ENCODE measurements at places on chromosomes 12 and 14.

DNA sequence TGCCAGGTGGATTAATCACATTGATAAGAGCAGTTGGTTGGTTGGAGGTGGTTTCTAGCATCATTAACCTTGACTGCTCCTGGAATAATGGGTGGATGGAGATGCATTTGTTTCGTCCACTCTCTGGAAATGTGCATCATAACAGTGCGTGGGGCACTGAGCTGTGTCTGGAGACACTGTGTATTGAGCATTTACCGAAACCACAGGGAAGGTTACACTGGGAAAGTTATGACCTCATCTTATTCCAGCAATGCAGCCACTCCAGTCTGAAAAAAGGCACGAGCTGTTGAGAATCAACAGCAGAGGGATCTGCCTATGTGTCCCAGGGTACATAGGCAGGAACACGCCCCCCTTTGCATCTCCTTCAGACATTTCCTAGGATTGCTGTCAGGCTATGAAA, 27.2 kb downstream of the RNFT2 start:
- no peak for DNase-seq

DNA sequence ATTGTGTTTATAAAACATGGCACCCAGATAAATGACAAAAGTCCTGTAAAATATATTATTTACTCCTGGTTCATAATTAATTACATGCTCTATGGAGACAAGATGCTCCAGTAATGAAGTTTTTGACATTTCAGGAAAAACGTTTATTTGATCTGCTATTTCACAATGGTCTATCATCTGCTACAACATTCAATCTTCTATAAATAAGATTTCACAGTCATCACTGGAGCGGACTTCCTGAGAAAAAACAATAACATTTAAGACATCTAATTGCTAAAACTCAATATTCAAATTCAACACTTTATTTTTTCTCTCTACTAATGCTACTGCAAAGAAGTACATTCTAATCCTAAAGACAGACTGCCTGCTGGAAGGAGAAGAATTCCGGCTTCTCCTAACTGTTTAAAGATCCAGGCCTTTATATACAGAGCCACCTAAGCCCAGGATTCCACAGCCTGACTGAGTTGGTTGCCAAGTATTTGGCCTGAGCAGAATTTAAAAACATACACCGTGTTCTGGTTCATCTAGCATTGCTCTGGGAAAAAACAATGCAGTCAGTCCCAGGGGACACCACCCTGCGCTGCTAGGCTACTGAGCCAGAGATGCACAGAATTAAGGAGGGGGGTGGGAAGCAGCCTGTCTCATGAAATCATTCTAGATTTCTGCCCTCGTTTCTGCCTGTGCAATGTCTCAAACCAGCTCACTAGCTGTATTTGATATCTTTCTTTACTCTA, 58.0 kb downstream of the TMTC1 start:
- DNase-seq: no peak

DNA sequence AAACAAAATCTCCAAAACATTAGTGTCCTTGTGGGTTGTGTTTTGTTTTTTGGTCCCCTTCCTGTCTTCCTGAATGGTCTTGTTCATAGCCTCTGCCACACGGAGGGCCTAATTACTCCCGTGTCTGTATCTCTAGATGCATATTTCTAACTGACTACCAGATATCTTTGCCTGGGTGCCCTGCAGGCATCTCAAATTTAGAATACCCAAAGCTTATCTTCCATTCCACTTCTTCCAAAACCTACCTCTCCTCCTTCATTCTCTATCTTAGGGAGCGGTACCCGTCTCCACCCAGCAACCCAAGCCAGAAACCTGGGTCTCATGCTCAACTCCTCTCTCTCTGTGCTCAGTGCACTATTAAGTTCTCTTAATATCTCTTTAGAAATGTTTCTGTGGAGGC, 10.9 kb upstream of the METAP2 start:
- no peak for DNase-seq

DNA sequence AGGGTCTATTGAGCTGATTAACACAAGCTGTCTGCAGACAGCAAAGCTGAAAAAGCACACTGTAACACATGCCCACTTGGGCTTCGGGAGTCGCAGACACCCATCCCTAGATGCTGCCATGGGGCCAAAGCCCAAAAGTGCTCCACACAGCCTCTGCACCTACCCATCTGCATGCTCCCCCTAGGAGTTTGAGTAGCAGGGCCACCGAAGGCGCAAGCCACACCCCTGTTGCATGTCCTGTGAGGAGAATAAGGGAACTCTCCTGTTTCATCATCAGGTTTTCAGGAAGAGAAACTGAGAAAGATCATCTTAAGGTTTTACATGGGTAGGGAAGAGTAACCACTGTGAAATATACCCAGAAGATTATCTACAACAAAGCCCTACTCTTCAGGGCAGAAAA, 5.6 kb upstream of the ST8SIA1 start:
- no peak for DNase-seq

DNA sequence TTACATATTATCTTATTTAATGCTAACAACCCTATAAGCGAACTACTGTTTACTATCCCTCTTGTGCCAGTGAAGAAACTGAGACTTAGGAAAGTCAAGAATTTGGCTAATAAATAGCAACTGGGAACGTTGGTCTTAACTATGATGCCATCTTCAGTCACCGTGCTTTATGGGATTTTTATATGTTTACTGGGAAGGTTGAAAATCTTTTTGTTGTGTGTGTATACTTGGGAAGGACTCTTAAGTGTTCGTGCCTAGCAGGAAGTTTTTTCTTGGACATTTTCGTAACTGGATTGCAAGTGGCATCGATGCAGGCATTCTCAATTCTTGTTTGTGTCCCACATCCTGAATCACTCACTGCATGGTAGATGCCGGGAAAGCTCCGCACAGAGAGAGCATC, 9.4 kb downstream of the SFSWAP start:
- DNase-seq: no peak

- DNase-seq: no peak
Measured at GRCh38 chr14:102496958-102497744, 12.4 kb downstream of the ANKRD9 start.

DNA sequence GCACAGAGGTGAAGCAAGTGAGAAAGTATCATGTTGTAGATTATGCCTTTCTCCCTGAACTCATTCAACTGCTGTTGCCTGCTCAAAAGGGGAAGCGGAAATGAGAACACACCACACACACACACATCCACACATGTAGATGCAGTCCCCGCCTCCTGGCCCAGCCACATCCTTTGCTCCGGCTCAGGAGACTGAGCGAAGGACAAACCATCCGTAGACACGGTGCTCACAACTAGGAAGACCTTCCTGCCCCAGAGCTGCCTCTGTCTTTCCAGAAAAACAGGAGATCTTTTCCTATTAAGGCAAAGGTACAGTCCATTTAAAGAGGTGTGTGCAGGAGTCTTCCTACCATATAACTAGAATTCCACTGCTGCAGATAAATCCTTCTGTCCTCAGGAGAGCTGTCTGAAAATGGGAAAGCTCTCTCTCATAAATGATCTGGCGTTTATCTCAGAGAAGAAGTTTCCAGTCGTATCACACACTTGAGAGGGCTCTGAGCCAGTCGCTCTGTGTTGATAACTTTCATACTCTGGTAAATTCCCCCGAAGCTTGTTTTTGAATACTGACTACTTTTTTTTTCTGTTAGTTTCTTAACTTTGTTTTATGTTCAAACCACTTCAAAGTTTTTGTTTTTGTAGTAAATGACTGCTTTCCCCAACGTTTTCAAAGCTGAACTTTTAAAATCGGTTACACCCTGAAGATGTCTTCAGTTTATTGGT, at the start of gene TESPA1:
Gene TESPA1 (minus strand): TSS at position 105 of the 719 bp plus-strand sequence. CDS start 10,200 bp downstream, outside the sequence.
- peak; percentile 91 for DNase-seq

GRCh38 chr12:50055831-50056638, 1.4 kb upstream of the ASIC1 start:
- DNase-seq: peak; percentile 67

DNA sequence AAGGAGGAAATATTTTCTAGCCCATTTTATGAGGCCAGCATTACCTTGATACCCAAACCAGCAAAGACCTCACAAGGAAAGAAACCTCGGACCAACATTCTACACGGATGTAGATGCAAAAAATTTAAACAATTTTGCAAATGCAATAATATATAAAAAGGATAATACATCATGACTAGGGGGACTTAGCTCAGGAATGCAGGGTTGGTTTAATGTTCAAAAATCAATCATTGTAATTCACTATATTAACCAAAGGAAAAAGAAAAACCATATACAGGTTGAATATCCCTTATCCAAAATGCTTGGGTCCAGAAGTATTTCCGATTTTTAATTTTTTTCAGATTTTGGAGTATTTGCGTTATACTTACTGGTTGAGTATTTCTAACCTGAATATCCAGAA, 33.0 kb downstream of the TPCN1 start:
- no peak for DNase-seq

DNA sequence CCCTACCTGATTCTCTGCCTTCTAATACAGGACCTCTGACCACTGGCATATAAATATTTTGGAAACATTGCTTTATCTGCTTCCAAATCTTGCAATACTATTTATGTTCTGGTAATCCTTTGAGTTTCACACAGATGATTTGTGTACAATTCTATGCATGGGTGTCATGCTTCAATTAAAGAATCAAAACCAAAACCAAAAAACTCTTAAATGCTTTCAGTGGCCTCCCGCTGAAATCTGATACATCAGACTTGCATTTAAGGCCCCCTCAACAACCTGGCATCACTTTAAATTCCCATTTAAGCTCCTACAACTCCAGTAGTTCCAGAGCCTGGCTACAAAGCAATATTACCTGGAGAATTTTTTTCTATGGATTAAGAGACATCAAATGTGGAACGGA, 221.7 kb upstream of the NAV3 start:
- no peak for DNase-seq

DNA sequence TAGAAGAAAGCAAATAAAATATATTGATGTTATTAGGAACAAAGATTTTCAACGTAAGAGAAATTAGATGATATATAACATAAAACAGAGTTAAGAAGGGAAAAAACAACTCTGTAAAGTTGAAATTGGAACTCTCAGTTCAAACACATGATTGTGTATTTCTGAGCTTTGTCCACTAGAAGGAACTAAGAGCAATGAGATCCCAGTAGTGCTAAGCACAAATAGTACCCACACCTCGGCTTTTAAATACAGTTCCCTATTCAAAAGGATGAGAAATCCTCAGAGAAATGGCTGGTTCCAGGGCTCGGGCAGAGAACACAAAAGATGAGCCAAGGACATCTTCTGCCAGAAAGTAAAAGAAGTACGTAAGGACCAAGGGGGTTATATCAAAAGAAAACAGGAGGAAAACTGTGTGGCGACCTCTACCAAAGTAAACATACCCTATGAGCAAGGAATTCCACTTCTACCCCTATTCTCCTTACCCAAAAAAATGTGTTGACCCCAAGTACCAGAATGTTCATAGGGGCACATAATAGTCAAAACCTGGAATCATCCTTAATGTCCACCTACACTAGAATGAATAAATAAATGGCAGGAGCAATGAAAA, 96.6 kb downstream of the SPTSSA start:
- DNase-seq: no peak

DNA sequence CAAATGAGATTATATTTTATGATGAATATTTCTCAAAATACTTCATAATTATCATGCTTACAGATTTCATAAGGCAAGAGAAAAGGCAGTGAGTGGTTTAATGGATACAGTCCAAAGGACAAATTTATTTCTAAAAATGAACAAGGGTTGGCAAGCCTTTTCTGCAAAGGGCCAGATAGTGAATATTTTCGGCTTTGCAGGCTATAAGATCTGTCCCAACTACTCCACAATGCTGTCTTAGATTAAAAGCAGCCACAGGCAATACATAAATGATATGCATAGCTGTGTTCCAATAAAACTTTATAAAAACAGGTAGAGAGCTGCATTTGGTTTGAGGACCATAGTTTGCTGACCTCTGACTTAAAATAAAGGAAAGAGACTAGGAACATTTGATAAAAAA, 42.9 kb upstream of the STK38L start:
- DNase-seq: no peak

GRCh38 chr12:38949363-38949762, 44.0 kb upstream of the CPNE8 start:
- DNase-seq: no peak

GRCh38 chr12:12871587-12872138, 19.7 kb upstream of the GPRC5A start:
- no peak for DNase-seq

- DNase-seq: no peak
Measured at GRCh38 chr12:6222078-6222654, 22.0 kb downstream of the CD9 start.

GRCh38 chr14:68507544-68508081, 285.3 kb downstream of the ZFP36L1 start:
- DNase-seq: peak; percentile 79

GRCh38 chr12:121626853-121627640, 717 bp downstream of the ORAI1 start:
- peak; percentile 76 for DNase-seq

GRCh38 chr12:1346126-1346525, 248.3 kb downstream of the FBXL14 start:
- no peak for DNase-seq

DNA sequence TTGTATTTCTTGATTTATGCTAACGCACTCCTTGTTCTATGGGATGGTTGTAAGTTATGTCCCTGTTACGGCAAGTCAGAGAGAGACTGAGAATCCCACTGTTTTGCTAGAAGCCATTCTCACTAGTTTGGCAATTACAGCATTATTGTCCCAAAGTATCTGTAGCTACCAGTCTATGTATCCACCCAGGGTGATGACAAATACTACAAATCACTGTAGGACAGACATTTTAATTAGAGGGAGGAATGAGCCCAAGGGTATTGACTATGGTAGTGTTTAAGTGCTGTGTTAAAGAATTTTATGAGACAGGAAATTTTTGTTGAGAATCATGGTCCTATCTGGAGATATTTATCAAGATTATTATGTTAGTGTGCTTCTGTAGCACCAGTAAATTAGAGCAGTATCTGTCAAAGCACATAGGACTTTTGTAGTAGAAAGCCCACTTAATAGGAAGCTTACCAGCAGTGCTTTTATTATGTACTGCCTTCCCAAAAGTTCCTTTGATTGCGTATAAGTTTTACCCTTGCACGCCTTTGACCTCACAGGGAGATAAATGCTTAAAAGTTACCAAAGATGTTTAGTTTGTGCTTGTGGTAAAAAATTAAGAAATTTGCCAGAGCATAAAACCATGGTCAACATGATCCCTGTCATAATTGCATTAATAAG, 10.7 kb downstream of the PRKCH start:
- DNase-seq: no peak

DNA sequence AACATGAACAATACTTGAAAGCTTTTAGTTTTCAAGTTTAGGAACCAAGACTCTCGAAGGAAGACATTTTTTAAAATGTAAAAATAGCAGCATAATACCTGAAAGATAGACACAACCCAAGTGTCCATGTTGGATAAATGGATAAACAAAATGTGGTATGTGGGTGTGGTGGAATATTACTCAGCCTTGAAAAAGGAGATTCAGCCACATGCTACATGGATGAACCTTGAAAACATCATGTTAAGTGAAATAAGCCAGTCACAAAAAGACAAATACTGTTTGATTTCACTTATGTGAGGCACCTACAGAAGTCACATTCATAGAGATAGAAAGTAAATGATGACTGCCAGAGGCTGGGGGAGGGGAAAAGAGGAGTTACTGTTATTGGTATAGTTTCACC, 228.7 kb downstream of the FBXL14 start:
- no peak for DNase-seq

- no peak for DNase-seq
Measured at GRCh38 chr12:67582238-67582834, 66.2 kb upstream of the DYRK2 start.

- DNase-seq: peak; percentile 7
Measured at GRCh38 chr14:20429801-20430669, 5.9 kb downstream of the KLHL33 start.
